GM04503 (cell line): ENCODE measurements at places on chromosomes 12 and 14.

DNA sequence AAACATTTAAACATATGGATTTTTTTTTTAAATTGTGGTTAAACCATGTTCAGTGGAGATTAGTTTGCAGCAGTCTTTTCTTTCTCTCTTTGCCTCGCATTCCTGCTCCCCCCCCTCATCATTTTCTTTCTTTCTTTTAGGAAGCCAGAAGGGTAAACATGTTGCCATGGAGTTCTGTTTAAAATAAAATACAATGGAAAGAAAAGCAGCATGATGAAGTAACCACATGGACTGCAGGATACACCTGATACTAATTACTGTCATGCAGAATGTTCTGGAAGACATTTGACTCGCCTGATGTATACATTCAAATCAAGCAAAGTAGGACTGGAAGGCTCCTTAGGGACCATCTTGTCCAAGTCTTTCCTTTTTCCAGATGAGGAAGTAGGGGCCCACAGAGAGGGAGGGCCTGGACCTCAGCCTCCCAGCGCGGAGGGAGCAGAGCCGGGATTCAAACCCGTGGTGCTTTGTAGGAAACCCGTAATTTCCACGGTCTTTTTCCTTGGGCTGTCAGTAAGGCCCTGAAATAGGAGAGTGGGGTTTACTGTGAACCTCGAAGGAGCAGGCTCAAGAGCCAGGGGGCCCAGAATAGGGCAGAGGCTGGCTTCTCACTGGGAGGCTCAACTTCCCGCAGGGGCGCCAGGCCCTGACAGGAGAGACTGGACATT is 2.4 kb upstream of the MEG3 start:
- DNase-seq = no peak

- DNase-seq = no peak
Observed at GRCh38 chr14:97456958-97457357, 659.8 kb downstream of the VRK1 start.

DNA sequence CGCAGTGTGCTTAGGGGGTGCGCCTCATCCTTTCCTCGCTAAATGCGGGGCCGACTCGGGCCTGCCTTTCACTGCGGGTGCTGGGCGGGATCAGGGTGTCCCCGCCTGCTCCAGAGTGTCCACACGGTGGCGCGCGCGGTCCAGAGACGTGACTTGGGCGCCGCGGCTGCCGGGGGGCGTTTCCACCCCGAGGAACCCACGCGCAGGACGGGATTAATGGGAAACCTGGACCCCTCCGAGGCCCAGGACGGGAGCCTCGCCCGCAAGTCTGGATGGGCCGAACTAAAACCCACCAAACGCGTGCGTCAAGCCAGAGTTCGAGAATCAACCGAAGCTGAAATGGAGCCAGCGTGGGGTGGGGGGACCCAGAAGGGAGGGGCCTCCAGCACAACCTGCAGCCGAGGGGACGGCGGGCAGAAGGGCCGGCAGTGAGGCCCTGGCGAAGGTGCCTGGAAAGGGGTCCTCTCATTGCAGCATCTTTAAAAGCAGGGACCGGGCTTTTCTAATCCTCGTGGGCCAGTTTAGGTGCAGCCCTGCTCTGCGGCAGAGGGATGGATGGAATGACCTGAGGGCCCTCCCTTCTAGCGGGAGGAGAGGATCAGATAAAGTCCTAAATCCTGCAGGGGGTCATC is 93.3 kb downstream of the NINJ2 start:
- DNase-seq = no peak

GRCh38 chr12:21615431-21615830 is 10.8 kb upstream of the GYS2 start:
- DNase-seq = no peak

- DNase-seq = no peak
Observed at GRCh38 chr14:103879570-103880347, 32.4 kb upstream of the PPP1R13B start.

DNA sequence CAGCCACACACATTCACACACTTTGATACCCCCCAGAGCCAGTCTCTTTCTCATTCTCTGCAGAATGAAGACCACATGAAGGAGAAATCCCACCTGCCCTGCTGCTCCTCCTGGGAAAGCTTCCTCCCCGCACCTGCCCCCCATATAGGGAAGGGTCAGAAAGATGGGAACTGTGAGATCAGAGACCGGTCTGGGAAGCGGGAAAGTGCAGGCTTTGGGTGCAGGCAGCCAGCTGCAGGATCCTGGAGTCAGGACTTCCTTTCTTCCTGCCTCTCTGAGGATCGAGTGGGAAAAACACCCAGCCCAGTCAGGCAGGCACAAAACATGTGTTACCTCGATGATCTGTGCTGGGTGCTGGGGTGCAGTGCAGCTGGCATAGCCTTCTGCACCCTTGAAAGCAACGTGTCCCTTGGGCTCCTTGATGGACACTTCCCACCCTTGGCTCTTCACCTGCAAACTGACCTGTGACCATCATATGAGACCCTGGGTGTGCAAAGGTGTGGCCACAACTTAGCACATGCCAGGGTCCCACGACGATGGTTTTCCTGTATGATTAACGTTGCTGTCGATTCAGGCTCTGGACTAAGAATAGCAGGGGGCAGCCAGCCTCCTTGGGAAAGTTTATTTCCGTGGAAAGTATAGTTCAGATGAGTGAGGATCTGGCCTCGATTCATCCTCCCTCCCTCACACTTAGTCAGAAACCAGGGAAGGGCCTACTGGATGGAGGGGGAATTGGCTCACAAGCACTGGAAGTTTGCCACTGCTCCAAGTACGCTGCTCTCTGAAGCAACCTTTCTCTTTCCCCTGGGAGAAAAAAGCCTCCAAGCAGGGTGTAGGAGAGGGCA is 105.4 kb upstream of the MED13L start:
- DNase-seq = peak; percentile 96

- DNase-seq = no peak
Observed at GRCh38 chr14:98210045-98210672, 1061.8 kb downstream of the BCL11B start.

GRCh38 chr12:13816394-13816793 is 165.0 kb downstream of the GRIN2B start:
- DNase-seq = no peak

- DNase-seq = no peak
Observed at GRCh38 chr12:49889361-49890095, 14.2 kb downstream of the FAIM2 start.

DNA sequence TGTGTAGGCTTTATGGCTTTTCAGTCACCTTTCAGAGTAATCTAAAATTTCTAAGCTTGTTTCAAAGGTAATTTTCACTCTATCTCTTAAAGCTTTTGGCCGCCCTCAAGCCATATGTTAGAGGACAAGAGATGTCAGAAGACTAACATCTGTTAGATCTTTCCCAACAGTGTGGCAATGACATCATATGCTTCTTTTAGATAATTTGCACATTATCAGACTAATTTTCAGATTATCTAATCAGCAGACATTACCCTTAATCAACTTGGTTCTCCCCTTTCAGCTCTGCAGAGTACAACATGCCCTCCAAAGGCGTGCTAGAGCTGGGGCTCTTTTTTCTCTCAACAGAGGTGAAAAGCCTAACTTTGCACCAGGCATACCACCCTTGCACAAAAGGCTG is 207.1 kb downstream of the DPF3 start:
- no peak for DNase-seq

GRCh38 chr14:22500954-22501726 is 87.9 kb downstream of the DAD1 start:
- DNase-seq = no peak

GRCh38 chr12:111024205-111024801 is 103.9 kb upstream of the MYL2 start:
- DNase-seq = no peak

- no peak for DNase-seq
Observed at GRCh38 chr12:81261508-81262207, 183.8 kb downstream of the ACSS3 start.

DNA sequence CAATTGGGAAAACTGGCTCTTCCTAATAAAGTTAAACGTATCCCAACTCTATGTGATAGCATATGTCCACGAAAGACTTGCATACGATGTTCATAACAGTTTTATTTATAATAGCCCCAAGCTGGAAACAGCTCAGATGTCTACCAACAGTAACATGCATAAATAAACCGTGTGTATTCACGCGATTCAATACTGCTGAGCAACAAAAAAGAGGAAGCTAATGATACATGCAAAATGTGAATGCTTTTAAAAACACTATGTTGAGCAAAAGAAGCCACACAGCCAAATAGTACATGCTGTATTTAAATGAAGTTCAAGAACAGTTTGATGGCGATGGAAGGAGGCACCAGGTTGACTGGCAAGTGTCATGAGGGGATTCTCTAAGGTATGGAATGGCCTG is 55.7 kb downstream of the TRIM9 start:
- no peak for DNase-seq

DNA sequence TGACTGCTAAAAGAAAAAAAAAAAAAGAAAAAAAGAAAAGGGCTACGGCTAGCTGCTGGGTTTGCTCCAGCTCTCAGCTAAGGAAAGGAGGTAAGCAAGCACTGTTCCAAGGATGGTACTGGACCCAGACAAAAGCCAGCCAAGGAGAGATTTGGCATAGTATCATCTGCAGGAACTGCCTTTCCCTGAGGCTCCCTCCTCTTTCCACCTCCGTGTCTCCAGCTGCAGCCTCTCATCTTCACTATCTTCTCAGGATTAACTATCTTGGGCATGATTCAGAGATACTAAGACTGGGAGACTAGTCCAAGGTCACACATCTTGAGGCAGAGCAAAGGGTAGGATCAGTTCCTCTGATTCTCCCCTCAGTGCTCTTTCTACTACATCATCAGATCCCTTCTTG is 6.0 kb downstream of the KITLG start:
- no peak for DNase-seq

GRCh38 chr12:70258605-70259403 is 15.6 kb downstream of the CNOT2 start:
- DNase-seq = no peak

DNA sequence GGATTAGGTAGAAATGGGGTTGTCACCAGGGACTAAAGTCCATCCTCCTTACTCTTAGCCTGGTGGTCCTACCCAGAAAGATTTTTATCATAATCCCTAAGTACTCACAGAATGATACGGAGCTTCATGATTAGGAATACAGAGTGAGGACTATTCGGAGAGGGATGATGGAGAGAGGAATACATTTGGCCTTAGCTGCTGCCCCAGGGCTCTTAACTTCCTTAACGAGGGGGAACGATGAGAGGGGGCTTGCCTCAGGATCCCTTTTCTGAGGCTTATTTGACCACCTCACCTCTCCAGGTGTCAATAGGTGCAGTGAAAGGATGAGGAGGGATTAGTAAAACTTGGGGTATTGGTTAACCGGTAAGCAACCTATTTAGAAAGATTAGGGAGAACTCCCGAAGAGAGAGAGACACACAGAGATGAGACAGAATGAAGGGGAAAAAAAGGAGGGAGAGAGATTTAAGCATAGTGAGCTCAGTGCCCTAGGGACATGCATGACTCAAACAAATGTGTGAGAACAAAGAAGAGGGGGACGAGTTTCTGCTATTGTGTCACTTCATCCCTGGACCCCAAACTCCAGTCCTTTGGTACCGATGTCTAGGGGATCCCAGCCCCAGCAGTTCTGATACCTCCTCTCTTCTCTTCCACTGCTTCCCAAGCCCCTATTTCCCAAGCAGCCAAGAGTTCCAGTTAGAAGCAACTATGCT is 1.1 kb downstream of the NFE2 start:
- no peak for DNase-seq

GRCh38 chr12:67504026-67504425 is 144.5 kb upstream of the DYRK2 start:
- DNase-seq = no peak

- DNase-seq = no peak
Observed at GRCh38 chr14:85172889-85173477, 357.0 kb upstream of the FLRT2 start.

- no peak for DNase-seq
Observed at GRCh38 chr14:60963761-60964160, 17.1 kb downstream of the TRMT5 start.

- peak; percentile 29 for DNase-seq
Observed at GRCh38 chr12:114799574-114800487, 115.9 kb upstream of the TBX3 start.

DNA sequence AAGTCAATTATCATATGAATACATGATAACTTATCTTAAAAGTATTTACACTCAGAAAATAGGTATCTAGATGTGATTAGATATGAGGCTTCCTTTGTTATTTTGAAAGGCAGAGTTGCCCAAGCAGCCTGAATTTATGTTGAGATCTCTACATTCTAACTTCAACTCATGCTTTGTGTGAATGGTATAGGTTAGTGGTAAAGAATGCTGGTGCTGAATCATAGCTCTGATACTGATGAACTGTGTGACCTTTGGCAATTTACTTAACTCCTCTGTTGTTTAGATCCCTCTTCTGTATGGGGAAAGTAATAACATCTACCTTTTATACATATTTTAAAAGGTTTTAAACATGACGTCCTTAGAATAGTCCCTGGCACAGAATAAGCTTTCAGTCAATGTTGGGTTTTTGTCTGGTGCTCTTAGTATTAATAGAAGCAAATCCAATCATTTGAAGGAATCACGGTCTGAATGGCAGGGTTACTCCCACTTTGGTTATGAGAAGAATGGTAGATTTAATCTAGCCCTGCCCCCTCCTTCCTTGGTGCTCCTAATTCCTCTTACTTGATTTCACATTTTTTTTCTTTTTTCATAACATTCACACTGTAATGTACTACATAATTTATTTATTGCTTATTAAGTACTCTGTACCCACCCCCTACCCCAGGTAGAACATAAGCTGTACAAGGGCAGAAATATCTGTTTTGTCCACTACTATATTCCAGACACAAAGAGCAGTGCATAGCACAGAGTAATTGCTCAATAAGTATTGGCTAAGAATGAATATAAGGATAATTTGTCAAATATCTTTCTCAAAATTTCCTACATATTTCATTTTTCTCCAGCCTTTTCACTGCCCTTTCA is 203.3 kb upstream of the KRR1 start:
- DNase-seq = no peak

DNA sequence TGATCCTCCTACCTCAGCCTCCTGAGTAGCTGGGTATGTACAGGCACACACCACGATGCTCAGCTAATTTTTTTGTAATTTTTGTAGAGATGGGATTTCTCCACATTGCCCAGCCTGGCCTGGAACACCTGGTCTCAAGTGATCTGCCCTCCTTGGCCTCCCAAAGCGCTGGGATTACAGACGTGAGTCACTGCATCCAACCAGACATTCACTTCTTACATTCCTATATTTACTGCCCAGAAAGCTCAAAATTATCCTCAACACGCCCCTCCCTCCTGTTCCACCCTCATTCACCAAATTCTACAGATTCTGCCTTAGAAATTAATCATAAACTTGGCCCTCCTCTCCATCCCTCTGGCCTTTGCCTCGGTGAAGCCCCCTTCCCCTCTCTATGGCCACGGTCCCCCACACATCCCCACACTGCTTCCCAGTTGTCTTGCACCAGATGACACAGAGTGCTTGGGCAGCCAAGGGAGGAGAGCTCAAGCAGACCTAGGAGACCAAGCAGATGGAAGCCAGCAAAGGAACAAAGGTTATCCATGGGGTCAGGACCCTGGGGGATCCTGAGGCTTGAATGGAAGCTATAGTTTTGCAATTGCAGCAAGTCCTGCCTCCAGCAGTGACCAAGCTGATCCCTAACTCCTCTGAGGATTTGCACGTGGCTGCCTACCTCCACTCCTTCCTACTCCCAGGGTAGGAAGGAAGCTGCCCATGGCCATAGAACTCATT is 213.2 kb upstream of the FOXN3 start:
- peak; percentile 13 for DNase-seq
